ENCODE measurements at places on chromosomes 6 and 20. TPM values are rescaled to one million over a fixed set of nuclear protein-coding genes. Genes with fewer than 3 reads are reported as not detected.

- H3K4me1 ChIP-seq, result no peaks in the 10 kb centered on the region
- DNase-seq, result peak; percentile 14
- peaks cover 8% of the 10 kb centered on the region for H3K27me3 ChIP-seq
- H3K4me3 ChIP-seq, result no peak overlapping the region
These were observed 32.2 kb downstream of the PYGB start for GRCh38 chr20:25280051-25280573.

DNA sequence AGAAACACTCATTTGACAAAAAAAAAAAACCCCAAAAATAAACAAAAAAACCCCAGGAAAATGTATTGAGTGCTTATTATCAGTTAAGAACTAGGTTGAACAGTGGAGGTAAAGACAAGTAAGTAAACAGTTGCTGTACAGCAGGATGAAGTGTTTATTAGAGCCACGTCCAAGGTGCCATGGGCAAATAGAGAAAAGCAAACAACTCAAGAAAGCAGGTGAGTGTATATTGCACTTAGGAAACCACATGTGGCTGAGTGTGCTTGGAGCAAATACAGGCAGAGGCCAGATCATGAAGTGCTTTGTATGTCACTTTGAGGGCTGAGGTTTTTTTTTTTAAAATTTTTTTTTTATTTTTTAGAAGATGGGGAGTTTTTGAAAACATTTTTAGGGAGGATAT lies 98.3 kb downstream of the MACROD2 start:
- no peaks in the 10 kb centered on the region for H3K36me3 ChIP-seq
- no peak overlapping the region for H3K4me3 ChIP-seq
- no peak for DNase-seq
- H3K27me3 ChIP-seq, result no peaks in the 10 kb centered on the region
- H3K27ac ChIP-seq, result no peak overlapping the region

Gene RIMS1
- total RNA-seq, result 12.3 TPM

DNA sequence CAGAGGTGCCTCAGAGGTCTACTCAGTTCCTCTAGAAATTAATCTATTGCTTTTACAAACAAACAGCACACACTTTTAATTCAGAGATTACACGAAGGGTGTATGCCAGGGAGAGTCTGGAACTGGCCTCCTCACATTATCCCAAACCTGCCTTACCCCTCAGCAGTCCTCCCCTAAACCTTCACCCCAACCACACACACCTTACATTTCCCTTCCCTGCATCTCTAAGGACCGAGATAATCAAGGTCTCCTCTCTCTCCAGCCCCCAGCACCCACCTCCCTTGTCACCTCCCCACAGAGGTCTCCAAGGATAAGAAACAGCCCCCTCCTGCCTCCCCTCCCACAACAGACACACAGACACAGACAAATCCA lies 6.1 kb downstream of the HLA-DRB1 start:
- DNase-seq, result no peak
- no peaks in the 10 kb centered on the region for H3K4me1 ChIP-seq
- peak overlapping the region; percentile 93 for H3K4me3 ChIP-seq
- H3K27me3 ChIP-seq, result peaks cover 7% of the 10 kb centered on the region
- H3K36me3 ChIP-seq, result no peaks in the 10 kb centered on the region

Gene SPEF1
- 0.22 TPM for total RNA-seq

DNA sequence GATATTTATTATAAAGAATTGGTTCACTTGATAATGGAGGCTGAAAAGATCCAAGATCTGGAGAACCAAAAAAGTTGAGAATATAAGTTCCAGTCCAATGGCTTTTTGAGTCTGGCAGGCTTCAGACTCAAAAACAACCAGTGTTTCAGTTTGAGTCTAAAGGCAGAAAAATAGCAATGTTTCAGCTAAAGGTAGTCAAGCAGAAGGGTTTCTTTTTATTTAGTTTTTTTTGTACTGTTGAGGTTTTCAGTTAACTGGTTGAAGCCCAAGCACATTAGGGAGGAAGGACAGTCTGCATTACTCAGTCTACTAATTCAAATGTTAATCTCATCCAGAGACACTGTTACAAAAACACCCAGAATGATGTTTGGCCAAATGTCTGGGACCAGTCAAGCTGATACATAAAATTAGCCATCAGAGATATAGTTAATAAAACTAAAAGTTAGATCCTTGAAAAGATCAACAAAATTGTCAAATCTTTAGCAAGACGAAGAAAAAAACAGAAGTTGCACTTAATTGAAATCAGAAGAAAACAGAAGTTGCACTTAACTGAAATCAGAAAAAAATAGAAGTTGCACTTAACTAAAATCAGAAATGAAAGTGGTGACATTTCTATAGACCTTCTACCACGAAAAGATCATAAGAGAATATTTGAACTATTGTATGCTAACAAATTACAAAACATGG lies 980.3 kb upstream of the FLRT3 start:
- no peaks in the 10 kb centered on the region for H3K4me1 ChIP-seq
- DNase-seq, result no peak
- peaks cover 1% of the 10 kb centered on the region for H3K27me3 ChIP-seq
- H3K27ac ChIP-seq, result no peak overlapping the region

- H3K36me3 ChIP-seq, result no peaks in the 10 kb centered on the region
- no peaks in the 10 kb centered on the region for H3K4me1 ChIP-seq
- no peak for DNase-seq
- no peaks in the 10 kb centered on the region for H3K27me3 ChIP-seq
These were observed 172.5 kb downstream of the FOXA2 start for GRCh38 chr20:22411627-22412450.

Gene DDO
- not detected for total RNA-seq

- no peak overlapping the region for H3K4me3 ChIP-seq
- no peaks in the 10 kb centered on the region for H3K27me3 ChIP-seq
- H3K27ac ChIP-seq, result no peak overlapping the region
- H3K4me1 ChIP-seq, result peaks cover 4% of the 10 kb centered on the region
These were observed 18.5 kb upstream of the DCBLD1 start for GRCh38 chr6:117463762-117464665.
